ENCODE measurements at places on chromosomes 6 and 20. TPM values are rescaled to one million over a fixed set of nuclear protein-coding genes. Genes with fewer than 3 reads are reported as not detected.

DNA sequence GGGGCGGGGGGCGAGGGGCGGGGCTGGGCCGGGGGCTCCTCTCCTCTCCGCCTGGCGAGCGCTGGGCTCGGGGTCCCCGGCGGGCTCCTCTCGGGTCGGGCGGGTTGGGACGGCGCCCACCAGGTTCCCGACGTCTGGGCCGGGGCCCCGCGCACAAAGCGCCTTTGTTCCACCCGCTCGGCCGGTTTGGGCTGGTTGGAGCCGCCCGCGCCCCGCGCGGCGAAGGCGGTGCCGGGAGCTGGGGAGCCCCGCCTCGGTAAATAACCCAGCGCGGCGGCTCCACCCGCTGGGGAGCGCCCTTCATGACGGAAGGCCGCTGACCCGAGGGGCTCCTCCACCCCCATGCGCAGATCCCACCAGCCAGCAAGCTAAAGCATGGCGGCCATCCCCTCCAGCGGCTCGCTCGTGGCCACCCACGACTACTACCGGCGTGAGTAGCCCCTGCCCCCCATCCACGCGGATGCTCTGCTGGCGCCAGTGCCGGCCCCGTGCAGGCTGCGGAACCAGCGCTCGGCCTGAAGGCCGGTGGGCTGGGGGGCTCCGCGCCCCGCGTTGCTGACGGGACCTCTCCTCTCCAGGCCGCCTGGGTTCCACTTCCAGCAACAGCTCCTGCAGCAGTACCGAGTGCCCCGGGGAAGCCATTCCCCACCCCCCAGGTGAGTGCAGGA lies 503 bp downstream of the PPDPF start:
- peak; percentile 91 for DNase-seq
- peaks cover 19% of the 10 kb centered on the region for H3K4me1 ChIP-seq
- H3K27ac ChIP-seq: peak overlapping the region; percentile 97
- H3K27me3 ChIP-seq: peaks cover 19% of the 10 kb centered on the region

- H3K36me3 ChIP-seq: no peaks in the 10 kb centered on the region
- no peaks in the 10 kb centered on the region for H3K27me3 ChIP-seq
- no peak overlapping the region for H3K4me3 ChIP-seq
- H3K27ac ChIP-seq: no peak overlapping the region
- no peaks in the 10 kb centered on the region for H3K4me1 ChIP-seq
Measured at GRCh38 chr20:8749101-8749500, 319.8 kb upstream of the PLCB4 start.

DNA sequence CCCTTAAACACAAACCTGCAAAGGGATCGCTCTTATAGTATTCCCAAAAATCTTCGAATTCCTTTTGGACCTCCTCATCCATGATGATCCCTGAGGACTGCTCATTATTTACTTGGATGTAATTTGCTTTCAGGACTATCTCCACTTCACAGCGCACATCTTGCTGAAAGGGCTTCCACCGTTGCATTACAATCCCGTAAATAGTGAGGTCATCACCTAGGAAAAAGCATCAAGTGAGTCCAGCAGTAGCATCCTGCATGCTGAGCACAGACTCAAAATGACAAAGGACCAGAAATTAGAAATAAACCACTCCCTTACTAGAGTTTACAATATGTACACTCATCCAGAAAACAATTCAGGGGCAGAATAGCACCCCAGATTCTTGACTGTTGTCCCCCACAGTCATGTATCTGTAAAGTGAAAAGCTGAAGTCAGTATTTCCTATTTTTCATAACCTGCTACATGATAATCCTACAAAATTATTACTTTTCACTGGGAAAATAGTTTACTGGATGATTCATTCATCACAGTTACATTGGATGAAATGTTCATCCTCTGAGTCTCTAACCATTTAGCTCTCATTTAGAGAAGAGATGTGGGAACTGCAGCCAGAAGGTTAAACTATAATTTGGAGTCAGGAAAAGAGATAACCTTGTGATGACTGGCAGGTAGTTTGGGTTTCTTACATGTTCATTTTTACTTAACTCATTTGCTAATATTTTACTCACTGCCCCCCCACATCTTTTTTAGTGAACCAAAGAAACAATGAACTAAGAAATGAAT lies 17.2 kb downstream of the MCM9 start:
- H3K27me3 ChIP-seq: no peaks in the 10 kb centered on the region
- H3K36me3 ChIP-seq: no peaks in the 10 kb centered on the region
- no peak for DNase-seq
- no peak overlapping the region for H3K27ac ChIP-seq
- no peak overlapping the region for H3K4me3 ChIP-seq
- H3K4me1 ChIP-seq: no peaks in the 10 kb centered on the region

DNA sequence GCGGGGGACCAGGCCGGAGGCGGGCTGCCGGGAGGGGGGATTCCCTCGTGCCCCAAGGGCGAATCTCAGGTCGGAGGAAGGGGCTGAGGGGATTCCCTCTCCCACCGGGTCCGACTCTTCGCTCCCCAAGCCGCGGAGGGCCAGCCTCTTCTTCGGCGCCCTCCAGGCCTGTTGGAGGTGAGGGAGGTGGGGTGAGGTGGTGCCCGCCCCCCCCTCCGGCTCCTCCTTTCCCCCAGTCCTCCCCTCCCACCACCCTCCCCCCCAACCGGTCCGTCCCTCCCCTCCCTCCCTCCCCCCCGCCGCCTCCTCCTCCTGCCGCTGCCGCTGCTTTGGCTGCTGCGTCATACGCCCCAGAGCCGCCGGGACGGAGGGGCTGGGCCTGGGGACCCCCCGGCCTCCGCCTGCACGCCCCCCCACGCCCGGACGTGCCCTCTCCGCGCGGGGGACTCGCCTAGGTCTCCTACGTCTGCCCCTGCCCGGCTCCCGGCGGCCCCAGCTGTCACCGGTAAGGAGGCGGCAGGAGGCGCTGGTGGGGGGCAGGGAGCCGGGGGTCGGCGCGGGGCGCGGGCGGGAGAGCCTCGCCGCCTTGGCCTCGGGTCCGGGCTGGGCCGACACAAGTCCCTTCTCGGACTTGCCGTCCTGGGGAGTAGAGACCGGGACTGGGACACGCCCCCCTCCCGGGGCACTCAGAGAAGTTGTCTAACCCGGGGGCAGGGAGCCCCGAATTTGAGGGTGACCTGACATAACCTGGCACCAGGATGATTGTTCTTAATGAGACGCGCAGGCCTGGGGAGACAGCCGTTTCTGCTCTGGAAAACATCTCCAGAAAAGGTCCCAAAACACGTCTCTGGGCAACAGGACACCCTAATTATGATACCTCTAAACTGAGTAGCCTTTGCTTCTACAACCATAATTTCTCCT lies at the start of gene PHF1:
Gene PHF1 (plus strand): TSS at position 304 of the 921 bp plus-strand sequence. CDS start 1,250 bp downstream, outside the sequence.
- peaks cover 7% of the 10 kb centered on the region for H3K4me1 ChIP-seq
- peak within 1 kb of the TSS; percentile 83 for H3K27ac ChIP-seq
- peaks cover 10% of the 10 kb centered on the region for H3K36me3 ChIP-seq
- no peaks in the 10 kb centered on the region for H3K27me3 ChIP-seq
- peak within 1 kb of the TSS; percentile 92 for H3K4me3 ChIP-seq
- no peak for DNase-seq

DNA sequence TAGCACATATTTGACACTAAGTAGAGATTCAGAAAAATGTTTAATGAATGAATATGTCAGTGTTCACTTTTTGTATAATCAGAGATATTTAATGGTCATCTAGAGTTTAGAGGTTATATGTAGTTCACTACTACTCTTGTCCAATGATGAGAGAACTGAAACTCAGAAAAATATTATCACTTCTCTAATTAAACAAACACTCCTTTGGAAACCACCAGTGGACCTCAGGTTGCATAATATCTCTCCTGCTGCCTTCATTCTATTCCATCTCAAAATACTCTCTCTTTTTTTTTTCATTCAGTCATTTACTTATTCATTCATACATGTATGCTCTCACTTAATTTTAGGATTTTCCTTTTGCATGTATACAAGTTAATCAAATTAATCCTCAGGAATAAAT lies 423.1 kb upstream of the RNF217 start:
- no peak for DNase-seq
- no peak overlapping the region for H3K27ac ChIP-seq
- no peak overlapping the region for H3K4me3 ChIP-seq

GRCh38 chr6:139474145-139475108 lies 100.0 kb upstream of the CITED2 start:
- no peaks in the 10 kb centered on the region for H3K27me3 ChIP-seq
- H3K4me1 ChIP-seq: peaks cover 49% of the 10 kb centered on the region
- H3K36me3 ChIP-seq: no peaks in the 10 kb centered on the region

GRCh38 chr6:110542311-110543024 lies 66.1 kb upstream of the SLC22A16 start:
- H3K36me3 ChIP-seq: no peaks in the 10 kb centered on the region
- H3K4me1 ChIP-seq: no peaks in the 10 kb centered on the region
- no peaks in the 10 kb centered on the region for H3K27me3 ChIP-seq
- no peak overlapping the region for H3K27ac ChIP-seq
- H3K4me3 ChIP-seq: no peak overlapping the region

- no peaks in the 10 kb centered on the region for H3K36me3 ChIP-seq
- no peak overlapping the region for H3K27ac ChIP-seq
- H3K27me3 ChIP-seq: no peaks in the 10 kb centered on the region
- DNase-seq: no peak
- peaks cover 9% of the 10 kb centered on the region for H3K4me1 ChIP-seq
Measured at GRCh38 chr6:137699031-137699683, 167.9 kb upstream of the TNFAIP3 start.

DNA sequence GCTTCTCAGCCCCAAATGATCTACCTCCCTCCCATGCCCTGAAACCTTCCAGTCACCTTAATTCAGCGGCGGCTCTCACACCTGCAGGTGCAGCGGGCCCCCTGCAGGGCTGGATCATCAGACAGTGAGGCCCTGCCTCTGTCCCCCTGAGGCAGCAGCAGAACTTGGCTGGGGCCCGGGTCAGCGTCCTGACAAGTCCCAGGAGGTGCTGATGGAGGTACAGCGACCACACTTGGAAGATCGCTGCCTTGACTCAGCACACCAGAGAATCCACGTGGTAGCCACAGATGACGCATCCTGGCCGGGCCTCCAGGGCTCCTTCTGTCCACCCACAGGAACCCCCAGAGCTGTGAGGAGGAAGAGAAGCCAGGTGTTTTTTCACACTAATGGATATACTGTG lies 116.4 kb upstream of the THBS2 start:
- H3K4me1 ChIP-seq: no peaks in the 10 kb centered on the region
- no peaks in the 10 kb centered on the region for H3K27me3 ChIP-seq
- no peak for DNase-seq
- H3K27ac ChIP-seq: no peak overlapping the region
- H3K36me3 ChIP-seq: no peaks in the 10 kb centered on the region

DNA sequence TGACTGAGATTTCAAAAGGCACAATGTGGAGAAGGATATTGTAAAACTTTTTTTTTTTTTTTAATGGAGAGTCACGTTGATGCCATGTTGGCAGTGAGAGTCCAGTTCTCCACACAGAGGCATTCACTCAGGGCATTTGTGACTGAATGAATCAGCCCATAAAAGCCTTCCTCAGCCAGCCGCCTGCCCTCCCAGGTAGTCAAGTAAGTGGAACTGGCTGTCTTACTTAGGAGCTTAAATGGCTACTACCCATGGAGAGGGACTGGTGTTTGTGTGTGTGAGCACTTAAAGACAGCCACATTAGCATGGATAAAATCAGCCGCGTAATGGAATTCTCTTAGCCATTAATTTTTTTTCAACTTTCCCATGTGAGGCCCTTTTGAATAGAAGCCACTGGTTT lies 12.6 kb downstream of the AAR2 start:
- DNase-seq: peak; percentile 44
- no peaks in the 10 kb centered on the region for H3K36me3 ChIP-seq
- H3K27ac ChIP-seq: no peak overlapping the region
- no peak overlapping the region for H3K4me3 ChIP-seq

DNA sequence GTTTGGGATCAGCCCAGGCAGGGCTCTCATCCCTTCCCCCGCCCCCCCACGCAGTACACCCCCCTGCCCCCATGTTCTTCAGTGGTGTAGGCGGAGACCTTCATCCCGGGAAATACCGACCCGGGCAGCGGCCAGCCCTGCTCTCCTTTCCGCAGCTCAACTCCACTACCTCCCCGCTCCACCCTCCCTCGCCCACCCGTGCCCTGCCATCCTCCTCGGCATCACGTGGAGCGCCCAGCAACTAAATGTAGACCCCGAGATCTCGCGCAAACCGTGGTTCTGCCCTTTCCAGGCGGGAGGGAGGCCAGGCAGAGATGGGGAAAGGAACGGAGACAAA lies 1932.2 kb upstream of the DEFB115 start:
- no peak overlapping the region for H3K27ac ChIP-seq
- no peaks in the 10 kb centered on the region for H3K36me3 ChIP-seq
- H3K4me1 ChIP-seq: no peaks in the 10 kb centered on the region

DNA sequence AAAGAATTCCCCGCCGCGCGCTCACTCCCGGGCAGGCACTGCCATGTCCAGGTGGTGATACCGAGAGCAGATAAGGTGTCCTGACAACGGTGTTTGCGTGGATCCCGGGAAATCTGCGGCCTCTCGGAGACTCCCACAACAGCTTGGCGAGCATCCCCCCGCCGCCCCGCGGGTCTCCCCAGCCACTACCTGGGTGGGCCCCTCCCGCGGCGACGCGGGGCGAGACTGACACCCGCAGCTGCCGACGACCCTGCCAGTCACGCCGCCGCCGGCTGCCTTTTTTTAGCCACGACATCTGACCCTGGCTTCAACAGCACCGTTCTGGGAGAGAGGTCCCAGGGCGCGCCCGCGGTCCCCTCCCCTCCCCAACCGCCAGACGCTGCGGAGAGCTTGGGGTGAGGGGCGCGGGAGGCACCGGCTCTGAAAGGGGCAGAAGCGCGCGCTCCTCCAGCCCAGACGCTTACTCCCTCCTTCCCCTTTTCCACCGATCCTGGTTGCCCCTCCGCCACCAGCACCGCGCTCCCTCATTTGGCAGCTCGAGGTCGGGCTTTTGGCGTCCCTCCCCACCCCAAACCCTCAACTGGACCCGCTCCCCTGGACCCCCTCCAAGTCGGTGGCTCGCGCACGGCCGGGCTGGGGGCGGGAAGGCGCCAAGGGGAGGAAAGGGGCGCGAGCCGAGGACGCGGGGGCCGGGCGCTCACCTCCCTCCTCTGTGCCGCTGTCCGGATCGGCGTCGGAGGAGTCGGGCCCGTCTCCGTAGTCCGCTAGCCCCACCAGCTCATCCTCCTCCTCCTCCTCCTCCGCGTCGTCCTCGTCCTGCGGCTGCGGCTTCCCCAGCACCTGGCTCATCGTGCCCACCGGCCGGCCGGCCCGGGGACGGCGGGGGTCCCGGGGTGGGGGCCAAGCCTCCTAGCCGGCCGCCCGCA lies 665 bp downstream of the RRAGD start:
- H3K27me3 ChIP-seq: peaks cover 44% of the 10 kb centered on the region
- peaks cover 56% of the 10 kb centered on the region for H3K4me1 ChIP-seq
- H3K36me3 ChIP-seq: no peaks in the 10 kb centered on the region
- H3K27ac ChIP-seq: no peak overlapping the region

DNA sequence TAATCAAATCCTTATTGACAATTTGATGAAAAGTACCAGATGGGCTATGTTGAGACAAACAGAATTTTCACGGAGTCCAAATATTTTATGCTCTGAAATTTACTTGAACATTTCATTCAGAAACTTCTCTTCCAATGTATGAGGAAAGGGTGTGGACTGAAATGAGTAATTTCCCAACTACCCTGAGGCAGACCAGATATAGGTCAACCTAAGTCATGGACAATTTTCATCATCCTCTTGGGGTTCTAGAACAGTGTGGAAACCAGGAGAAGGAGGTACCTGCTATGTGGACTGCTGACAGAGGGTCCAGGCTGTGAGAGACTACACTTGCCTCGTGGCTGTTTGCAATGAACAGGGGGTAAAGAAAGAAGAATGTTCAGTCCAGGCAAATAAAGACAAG lies 323.0 kb downstream of the ESR1 start:
- DNase-seq: no peak
- H3K27me3 ChIP-seq: no peaks in the 10 kb centered on the region
- no peak overlapping the region for H3K27ac ChIP-seq

- no peak overlapping the region for H3K27ac ChIP-seq
- H3K4me3 ChIP-seq: no peak overlapping the region
- H3K4me1 ChIP-seq: no peaks in the 10 kb centered on the region
Measured at GRCh38 chr20:15256676-15257568, 919.5 kb upstream of the FLRT3 start.

The C6orf58 gene
- total RNA-seq: not detected

The FUT9 gene
- 6.3 TPM for total RNA-seq

The ZC2HC1B gene
- not detected for total RNA-seq

The GSTA2 gene
- total RNA-seq: not detected

All from neural progenitor cell (in vitro differentiated cells).